H7 (cell line): ENCODE measurements at places on chromosomes 3 and 15.

- DNase-seq, result no peak
Observed at GRCh38 chr3:27176256-27176655, 192.9 kb downstream of the NEK10 start.

DNA sequence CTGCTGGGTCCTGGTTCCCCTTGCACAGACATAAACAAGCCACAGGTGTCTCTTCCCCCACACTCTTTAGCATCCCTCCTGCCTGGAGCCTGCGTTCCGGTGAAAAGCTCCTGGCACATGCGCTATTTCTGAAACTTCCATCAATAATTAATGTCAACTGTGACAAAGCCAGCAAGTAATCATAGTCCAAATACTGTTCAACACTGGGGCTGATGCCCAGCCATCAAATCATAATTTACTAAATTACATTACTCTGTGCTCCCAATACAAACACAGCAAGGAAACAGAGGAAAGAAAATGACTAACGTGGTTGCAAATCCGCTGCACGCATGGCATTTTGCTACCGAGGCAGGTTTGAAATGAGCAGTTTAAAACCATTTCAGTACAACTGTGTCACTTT is 294.7 kb downstream of the ERC2 start:
- DNase-seq, result no peak

DNA sequence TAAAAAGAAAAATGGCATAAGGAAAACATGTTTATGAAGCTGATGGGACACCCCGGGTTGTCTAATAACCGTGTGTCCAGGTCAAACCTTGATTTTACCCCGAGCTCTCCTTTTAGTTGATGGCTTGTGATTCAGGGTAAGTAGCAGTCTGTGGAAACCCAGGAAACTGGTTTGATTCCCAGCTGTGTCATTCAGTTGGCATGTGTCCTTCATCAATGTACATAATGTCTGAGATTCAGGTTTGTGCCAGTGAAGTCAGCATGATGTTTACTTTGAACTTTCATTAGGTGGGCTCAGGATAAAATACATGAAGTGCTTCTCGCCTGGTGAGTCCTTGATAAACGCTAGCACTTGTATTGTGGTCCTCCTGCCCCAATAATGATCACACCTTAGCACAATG is 4.3 kb upstream of the COPG1 start:
- no peak for DNase-seq

GRCh38 chr3:76245622-76246021 is 460.3 kb upstream of the ZNF717 start:
- no peak for DNase-seq

GRCh38 chr3:116020495-116020894 is 397.2 kb downstream of the GAP43 start:
- no peak for DNase-seq

- DNase-seq, result no peak
Observed at GRCh38 chr3:172182797-172183196, 143.4 kb downstream of the FNDC3B start.

- no peak for DNase-seq
Observed at GRCh38 chr3:57234613-57235575, 7.4 kb downstream of the APPL1 start.

DNA sequence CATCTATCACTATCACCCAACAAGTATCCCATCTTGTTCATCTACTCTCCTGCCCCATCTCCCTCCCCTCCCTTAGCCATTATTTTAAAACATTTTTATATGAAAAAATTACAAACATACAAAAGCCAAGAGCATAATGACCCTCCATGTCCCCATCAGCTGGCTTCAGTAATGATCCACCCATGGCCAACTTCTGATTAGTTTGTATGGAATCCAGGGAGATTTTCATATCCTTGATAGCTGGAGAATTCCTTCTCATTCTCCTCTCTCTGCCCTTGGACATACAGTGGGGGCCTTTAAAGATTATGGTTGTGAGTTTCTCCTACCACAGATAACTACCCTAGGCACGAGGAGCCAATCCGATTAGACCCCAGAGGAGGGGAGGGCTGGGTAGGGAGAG is 40.2 kb downstream of the IRAK2 start:
- no peak for DNase-seq

- no peak for DNase-seq
Observed at GRCh38 chr3:94185753-94186152, 122.9 kb downstream of the NSUN3 start.

DNA sequence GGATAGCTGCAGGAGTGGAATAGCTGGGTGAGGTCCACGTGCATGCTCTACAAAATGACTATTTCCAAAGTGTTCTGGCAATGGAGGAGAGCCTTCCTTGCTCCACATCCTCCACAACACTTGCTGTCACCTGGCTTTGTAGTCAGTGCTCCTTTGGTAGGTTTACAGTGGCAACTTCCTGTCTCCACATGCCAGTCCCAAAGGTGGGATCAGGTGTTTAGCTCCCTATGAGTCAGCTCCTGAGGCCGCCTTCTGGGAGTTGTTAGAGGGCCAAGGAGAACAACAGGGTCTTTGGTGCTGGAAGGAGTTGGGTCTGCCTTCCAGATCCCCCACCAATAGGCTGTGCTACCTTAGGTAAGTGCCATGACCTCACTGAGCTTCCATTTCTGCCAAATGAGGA is 15.3 kb upstream of the LIMD1 start:
- DNase-seq, result no peak

GRCh38 chr3:24533561-24534193 is 39.0 kb upstream of the THRB start:
- no peak for DNase-seq

- DNase-seq, result no peak
Observed at GRCh38 chr15:70093070-70093469, 4.6 kb downstream of the TLE3 start.

GRCh38 chr15:85393210-85393609 is 12.8 kb downstream of the AKAP13 start:
- DNase-seq, result no peak

- DNase-seq, result no peak
Observed at GRCh38 chr3:127787071-127787490, 35.2 kb downstream of the MGLL start.

GRCh38 chr3:101814835-101815234 is 34.5 kb upstream of the NFKBIZ start:
- DNase-seq, result no peak

DNA sequence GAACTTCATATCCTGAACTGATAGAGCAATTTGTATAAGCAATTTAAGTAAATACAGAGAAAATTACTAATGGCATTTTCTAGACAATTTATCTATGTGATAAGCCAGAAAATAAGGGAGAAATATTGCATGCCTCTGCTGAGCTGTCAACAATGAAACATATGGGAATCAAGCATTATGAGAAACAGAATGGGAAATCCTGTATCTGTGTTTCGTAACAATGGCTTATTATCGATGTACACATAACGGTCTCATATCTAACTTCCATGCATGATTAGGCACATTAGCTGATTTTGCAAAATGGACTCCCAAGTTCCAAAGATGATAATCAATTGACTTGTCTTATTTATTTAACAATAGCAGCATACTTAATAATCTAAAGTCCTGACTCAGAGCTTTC is 30.4 kb upstream of the KCNMB2 start:
- no peak for DNase-seq

DNA sequence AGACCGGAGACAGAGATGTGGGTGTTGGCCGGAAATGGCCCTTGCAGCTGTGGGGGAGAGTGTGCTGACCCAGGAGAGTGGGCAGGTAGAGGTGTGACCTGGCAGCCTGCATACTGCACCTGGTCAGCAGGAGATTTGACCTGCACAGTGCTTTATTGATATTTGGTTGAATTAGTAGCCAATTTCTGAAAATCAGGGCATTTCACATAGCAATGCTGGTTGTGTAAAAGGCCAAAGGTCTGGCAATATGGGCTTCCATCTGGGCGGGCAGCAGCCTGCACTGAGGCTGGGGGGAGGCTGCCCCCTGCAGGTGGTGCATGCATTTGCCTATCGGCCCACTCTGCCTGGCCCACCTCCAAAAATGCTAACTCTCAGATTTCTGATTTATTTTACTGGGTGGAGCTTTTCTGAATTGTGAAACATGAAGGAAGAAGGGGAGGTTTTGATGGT is 9.4 kb upstream of the MGLL start:
- DNase-seq, result peak; percentile 87

DNA sequence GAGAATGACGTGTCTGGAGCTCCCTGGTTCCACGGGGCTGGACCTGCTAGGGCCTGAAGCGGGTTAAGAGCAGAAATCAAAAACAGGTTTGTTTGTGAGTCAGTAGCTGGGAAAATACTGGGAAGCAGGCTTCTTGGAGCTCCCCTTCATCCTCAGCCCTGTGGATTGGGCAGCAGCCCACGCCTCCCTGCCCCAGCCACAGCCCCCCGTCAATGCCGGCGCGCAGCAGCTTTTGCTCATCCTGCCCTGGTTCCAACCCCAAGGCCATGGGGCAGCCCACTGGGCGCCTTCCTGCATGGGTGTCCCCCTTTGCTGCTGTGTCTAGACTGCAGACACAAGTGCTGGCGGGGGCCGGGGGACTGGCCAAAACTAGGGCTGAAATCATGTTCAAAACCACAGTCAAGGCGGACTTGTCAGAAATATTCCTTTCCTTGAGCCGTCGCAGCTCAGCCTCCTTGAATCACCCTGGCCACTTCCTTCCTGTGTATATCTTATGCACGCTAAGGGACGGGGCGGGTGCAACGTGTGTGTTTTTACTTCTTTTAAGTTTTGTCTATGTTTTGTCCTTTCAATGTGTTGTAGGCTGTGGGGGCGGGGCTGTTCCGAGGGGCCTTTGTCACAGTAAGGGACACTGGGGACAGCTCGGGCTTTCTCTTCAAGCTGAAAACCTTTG is 108.1 kb downstream of the KLF13 start:
- DNase-seq, result no peak

DNA sequence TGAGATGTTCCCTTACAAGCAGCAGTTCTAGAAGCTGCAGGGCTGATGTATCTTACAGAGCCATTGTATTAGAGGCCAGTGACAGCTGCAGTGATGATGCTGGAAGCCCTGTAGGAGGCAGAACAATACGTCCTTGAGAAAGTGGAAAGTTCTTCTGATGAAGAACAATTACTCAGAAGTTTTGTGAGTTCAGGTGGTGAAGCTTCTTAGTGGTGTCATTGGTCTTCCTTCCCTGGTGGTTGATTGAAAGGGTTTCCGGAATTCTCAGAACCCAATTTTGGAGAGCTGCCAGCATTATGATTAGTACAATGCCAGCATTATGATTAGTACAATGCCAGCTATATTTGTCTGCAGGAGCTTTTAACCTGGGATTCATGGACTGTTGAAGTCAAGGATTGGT is 356.4 kb downstream of the MFSD1 start:
- no peak for DNase-seq

GRCh38 chr3:13605555-13605954 is 56.6 kb downstream of the FBLN2 start:
- no peak for DNase-seq

GRCh38 chr3:118337649-118338048 is 697.0 kb downstream of the IGSF11 start:
- DNase-seq, result no peak

- no peak for DNase-seq
Observed at GRCh38 chr3:66586853-66587252, 86.0 kb upstream of the LRIG1 start.

DNA sequence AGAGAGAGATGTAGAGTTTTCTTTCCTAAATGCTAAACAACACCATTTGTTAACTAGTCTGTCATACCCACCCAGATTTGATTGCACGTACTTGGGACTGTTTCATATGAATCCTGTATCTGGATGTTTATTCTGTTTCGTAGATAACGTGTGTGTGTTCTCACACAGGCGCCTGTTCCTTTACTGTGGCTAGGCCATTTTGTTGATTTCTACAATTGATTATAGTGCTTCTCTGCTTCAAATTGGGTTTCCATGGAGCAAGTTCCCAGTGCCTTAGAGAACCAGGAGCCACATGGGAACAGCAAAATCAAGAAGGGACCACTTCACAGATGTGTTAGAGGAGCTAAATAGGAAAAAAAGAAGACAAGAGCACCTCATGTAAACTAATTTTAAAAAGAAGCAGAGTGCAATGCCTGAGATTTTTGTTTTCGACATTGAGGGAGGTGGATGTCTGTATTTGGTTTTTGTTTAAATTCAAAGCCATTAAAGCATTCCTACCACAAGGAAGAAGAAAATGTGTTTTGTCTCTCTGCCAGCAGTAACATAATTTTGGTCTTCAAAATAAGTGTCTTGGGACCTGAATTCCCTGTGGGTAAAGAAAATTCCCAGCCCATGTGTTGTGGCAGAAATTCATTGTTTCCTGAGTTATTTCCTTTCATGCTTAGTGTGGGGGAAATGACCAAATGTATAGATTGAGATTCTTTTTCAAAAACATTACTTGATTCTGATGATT is 424.0 kb upstream of the C2CD4B start:
- no peak for DNase-seq

DNA sequence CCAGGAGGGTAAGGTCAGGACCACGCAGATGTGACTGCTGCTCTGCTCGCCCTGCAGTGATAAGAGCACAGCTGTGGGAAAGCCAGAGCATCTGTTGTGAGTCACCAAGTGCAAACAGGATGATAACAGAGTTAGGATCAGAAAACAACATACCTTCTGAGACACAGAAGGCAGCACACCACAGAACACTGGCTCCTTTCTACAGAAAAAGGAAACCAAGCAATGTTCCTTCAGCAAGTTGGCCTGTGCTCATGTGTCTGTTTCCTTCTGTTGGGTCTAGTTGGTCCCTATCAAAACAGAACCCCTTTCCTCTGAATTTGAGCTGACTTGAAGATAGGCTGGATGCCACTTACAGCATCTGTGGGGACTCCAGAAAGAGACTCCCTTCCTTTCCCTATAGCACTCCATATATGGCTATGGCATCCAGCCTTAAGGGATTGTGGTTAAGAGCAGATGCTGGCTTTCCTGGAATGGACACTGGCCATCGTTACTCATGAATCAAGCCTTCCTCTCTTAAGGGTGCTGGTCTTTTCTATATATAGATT is 440.7 kb upstream of the THBS1 start:
- no peak for DNase-seq

DNA sequence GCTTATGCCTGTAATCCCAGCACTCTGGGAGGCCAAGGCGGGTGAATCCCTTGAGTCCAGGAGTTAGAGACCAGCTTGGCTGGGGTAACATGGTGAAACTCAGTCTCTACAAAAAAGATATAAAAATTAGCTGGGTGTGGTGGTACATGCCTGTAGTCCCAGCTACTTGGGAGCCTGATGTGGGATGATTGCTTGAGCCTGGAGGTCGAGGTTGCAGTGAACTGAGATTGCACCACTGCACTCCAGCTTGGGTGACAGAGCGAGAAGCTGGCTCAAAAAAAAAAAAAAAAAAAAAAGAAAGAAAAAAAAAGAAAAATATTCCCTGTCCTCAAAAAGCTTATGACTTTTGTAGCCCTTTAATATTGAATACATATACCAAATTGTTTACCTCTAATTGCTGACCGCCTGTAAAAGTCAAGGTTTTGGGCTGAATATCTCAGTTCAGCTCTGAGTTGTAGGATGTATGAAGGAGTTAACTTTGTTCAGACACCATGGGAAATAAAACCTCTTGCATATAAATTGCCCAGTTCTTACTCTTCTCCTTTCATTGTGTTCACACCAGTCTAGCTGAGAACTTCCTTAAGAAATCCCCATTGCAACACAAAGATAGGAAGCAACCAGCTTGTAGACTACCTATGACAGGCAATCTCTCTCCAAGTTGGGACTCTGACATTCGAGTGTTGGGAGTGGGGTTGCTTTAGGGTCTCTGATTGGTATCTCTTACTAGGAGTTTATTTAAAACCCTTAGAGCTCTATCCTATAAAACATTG is 97.6 kb upstream of the RASGRP1 start:
- no peak for DNase-seq
